ENCODE measurements at places on chromosomes 6 and 20.

DNA sequence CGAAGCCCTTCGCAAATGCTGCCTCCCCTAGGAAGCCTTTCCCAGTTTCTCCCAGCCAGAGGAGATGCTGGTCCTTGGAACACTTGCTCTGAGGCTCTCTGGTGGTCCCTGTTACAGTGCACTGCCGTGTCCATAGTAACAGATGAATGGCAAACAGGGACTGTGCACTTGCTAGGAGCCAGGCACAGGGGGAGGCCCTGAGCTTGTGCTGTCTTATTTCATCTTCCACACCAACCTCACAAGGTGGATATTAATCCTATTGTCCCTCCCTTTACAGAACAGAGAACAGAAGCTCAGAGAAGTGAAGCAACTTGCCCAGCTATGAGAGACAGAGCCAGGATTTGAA lies 19.0 kb downstream of the SRC start:
- no peak for DNase-seq

DNA sequence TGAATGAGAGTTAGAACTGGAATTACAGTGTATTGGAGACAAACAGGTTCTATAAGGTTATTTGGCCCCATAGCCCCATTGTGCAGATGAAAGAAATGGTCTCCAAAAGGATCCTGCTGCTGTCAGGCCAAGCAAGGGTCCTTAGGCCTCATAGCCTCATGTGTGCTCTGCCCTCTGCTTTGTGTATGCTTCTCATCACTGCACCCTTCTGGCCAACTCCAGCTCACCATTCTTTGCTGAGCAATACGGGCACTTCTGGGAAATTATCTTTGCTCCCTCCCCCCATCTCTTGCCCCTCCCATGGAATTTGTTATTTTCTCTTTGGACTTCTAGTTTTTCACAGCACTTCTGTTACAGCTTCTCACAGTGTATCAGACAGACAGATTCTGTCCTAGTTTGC lies 298.8 kb downstream of the FOXA2 start:
- no peak for DNase-seq

DNA sequence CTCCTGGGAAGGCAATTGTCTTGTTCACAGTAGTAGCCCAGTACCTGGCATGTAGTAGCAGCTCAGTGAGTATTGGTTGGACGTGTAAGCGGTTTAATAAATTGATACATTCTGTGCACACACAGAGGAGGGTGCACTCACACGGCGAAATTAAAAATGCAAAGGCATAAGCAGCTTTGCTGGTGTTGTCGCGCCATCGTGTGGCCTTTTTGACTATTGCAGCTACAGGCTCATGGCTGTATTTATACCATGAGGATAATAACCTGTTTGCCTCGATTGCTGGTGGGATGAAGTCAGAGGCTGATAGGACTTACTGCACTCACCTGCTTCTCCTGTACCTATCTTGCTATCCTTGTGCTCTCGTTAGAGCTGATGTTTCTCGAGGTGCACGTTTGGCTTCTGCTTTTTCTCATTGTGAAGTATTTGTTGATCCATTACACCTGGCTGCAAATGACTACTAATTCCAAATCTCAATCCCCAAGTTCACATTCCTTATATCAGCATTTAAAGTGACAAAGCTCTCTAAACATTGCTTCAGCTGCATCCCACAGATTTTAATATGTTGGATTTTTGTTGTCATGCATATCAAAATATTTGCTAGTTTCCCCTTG lies 61.5 kb downstream of the TBXT start:
- DNase-seq = peak; percentile 74

GRCh38 chr6:164744301-164744700 lies 565.1 kb downstream of the C6orf118 start:
- no peak for DNase-seq

DNA sequence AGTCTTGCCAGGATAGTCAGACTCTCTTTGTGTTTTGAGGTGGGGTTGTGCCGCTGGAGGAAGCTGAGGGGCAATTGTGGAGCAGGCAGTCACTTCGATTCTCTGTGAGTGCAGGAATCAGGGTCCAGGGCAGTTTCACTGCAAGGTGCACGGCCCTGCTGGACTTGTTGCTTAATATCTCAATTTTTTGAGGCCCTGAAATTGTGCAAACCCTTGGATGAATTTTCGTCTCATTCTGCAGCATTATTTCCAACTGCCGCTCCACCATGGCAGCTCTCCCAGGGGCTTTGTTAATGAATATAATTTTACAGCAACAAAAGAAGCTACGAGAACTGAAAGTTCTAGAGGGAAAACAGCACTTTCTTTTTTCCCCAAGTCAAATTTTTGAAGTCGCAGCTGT lies 531.9 kb downstream of the QKI start:
- no peak for DNase-seq

GRCh38 chr6:51339728-51340127 lies 521.1 kb downstream of the TFAP2B start:
- DNase-seq = no peak

- peak; percentile 98 for DNase-seq
These were observed 52.8 kb downstream of the GTF2H5 start for GRCh38 chr6:158220786-158221442.

DNA sequence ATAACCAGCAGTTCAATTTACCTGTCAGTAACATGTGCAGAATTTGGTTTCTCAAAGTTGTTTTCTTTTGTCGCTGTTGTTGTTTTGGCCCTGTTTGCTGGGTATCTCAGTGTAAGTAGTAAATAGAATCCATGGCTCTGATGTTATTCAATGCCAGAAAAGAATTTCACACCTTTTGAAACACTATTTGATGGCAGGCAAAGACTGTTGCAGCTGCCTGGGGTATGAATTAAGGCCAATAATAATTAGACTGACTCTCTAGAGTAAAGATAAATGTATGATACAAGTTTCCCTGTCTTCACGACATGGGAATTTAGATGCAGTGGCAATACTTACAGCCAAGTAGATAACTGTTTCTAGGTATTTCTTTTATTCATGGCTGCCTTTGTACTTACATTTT lies 281.4 kb downstream of the CD83 start:
- no peak for DNase-seq

DNA sequence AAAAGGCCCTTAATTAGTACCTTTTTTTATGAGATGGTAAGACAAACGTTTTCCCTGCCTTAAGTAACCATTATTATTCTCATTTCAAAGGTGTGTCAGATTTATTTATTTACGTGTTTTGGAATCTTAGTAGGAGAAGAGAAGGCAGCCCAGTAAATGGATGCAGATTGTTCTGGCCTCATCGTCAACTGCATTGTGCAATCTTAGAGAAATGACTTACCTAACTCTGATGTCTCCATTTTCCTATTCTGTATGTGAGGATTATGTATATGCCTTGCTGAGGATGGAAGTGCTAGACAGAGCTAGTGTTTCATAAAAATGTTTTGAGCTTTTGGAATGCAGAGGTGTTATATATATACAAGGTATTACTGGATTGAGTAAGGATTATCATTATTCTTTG lies 97.0 kb upstream of the JAG1 start:
- DNase-seq = no peak

DNA sequence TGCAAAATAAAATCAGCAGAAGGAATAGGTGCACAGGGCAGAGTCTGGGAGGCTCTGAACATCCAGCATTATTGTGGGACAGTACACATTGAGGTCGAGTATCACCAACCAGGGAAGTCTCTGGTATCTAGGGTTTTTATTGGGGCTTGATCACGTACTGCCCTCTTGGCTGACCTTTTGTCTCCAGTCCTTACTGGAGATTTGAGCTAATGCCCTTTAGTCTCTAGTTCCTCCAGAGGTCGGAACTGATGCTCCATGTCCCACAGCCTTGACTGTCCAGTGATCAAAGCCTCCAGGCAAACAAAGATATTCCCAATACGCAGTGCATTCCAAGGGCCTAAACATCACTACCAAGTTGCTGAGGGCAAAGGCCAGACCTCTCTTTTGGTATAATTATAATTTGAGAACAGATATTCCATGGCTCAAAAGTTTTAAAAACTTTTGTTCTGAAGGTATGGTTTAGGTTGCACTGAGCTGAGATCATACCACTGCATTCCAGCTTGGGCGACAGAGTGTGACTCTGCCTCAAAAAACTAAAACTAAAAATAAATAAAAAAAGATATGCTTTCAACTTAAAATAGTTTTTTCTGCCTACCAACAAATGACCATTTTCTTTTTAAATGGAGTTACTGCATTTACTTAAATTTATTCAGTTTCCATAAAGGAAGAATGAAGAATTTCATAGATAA lies 56.9 kb upstream of the DYNLRB1 start:
- no peak for DNase-seq

GRCh38 chr6:102488729-102489128 lies 1095.2 kb downstream of the GRIK2 start:
- DNase-seq = no peak

DNA sequence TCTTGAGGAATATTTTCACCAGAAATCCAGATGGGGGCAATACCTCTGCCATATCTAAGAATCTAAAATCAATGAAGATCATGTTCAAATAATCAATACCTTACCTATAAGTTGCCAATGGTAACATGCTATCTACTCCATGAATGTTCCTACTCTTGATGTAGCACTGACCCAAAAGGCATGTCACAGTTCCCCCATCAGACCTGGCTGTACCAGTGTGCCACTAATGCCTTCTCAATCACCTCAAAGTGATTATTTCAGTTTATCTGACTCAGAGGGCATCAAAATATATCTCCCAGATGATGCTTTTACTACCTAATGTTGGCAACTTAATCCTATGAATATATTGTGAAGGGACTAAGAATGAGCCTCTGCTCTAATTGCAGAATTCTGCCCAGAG lies 5.5 kb downstream of the PDCD2 start:
- DNase-seq = no peak

Measured in posterior cingulate gyrus (tissue), 11 donors.